Muscle of arm (tissue), 14 donors: ENCODE measurements at places on chromosomes 3 and 15. TPM values are rescaled to one million over a fixed set of nuclear protein-coding genes. Genes with fewer than 3 reads are reported as not detected.
A peak's percentile ranks its signal among the peaks of the same experiment; 100 is the strongest.

- no peak for DNase-seq
Measured at GRCh38 chr15:68218331-68218730, 11.2 kb downstream of the CLN6 start.

- no peak for DNase-seq
Measured at GRCh38 chr3:146425341-146425740, 44.0 kb downstream of the PLSCR2 start.

DNA sequence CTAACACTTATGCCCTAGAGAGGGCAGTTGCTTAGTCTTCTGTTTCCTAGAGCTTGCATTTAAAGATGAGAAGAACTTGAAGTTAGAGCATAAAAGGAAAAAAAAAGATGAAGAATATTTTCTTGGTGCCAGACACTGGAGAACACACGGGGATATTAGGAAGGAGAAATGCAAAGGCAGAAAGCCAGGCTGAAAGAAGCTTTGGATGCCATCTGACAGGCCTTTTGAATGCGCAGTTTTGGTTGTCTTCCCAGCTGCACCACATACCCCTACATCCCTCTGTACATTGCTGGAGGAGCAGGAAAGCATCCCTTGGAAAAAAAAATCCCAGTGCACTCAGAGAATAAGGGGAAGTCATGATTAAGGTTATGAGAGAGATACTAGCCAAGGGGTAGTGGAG lies 378.9 kb downstream of the GAP43 start:
- DNase-seq: no peak

- DNase-seq: no peak
Measured at GRCh38 chr3:38582316-38582715, 67.2 kb downstream of the SCN5A start.

- DNase-seq: no peak
Measured at GRCh38 chr3:37271611-37272010, 97.2 kb upstream of the LRRFIP2 start.

GRCh38 chr3:192366916-192367315 lies 360.4 kb downstream of the FGF12 start:
- no peak for DNase-seq

GRCh38 chr15:74725225-74725774 lies at the start of gene CYP1A1:
CYP1A1 (minus strand) TSS chr15:74725528; CDS start chr15:74723097, 2,431 bp downstream.
- no peak for DNase-seq

GRCh38 chr3:127393131-127393820 lies 105.4 kb upstream of the PRR20G start:
- no peak for DNase-seq

GRCh38 chr3:193096076-193096475 lies 144.9 kb upstream of the PLAAT1 start:
- no peak for DNase-seq

- no peak for DNase-seq
Measured at GRCh38 chr3:185115371-185115770, 37.5 kb downstream of the C3orf70 start.

GRCh38 chr3:134503266-134503665 lies 17.4 kb downstream of the CEP63 start:
- no peak for DNase-seq

DNA sequence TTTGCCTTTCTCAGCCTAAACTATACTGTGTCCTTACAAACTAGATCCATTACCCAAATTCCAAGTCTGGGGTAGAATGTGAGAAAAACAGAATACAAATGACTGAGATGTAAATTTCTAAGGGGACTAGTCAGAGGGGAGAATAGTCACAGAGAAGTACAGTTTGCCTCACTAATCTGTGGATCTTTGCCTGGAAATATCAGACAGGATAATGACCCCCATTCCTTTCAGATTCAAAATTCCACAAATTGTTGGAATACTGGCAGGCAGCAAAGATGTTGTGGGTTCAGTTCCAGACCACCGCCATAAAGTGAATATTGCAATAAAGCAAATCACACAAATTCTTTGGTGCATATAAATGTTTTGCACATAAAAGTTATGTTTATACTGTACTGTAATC lies 762.8 kb upstream of the NR2F2 start:
- DNase-seq: no peak

DNA sequence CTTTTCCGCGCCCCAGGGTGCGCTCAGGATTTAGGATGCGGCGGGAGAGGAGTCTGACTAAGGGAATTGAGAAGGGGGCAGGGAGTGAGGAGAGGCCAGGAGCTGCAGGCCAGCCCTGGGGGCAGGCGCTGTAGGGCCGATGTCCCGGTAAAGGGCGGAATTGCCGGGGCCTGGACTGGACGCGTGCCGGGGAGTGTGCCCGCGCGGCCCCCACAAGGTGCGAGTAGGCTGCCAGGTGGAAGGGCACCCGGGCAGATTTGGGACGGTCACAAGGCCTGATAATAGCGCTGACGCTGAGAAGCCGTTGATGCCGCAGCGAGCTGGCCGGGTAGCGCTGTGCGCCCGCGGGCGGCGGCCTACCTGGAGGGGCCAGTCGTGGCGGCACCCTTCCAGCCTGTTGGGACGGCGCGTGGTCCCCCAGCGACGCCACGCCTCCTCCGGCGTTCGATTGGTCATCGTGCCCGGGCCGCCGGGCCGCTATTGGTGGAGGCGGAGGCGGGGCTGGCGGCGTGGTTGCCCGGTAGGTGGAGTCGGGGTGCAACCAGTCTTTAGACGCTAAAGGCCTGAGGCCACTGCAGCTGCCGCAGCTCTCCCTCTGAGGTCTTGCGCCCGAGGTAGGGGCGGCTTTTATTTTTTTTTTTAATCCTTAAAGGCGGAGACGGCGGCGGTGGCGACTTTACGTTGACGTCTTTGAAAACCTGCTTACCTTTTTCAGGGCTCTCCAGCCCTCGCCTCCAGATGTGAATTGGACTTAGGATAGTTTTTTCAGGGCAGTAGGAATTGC lies 903 bp downstream of the SLC25A38 start:
- DNase-seq: peak; percentile 92

GRCh38 chr15:60223176-60223575 lies 174.6 kb downstream of the ANXA2 start:
- no peak for DNase-seq

GRCh38 chr3:72411126-72411525 lies 437.1 kb downstream of the SHQ1 start:
- no peak for DNase-seq

- no peak for DNase-seq
Measured at GRCh38 chr3:176935194-176935888, 261.9 kb downstream of the TBL1XR1 start.

- no peak for DNase-seq
Measured at GRCh38 chr15:93048759-93049161, 40.3 kb downstream of the RGMA start.

GRCh38 chr3:130491431-130491830 lies 25.5 kb upstream of the COL6A6 start:
- DNase-seq: no peak

GRCh38 chr3:143972505-143973258 lies 1.1 kb downstream of the DIPK2A start:
- DNase-seq: peak; percentile 75

GRCh38 chr3:184812662-184813042 lies 686 bp downstream of the VPS8 start:
- peak; percentile 7 for DNase-seq

- DNase-seq: no peak
Measured at GRCh38 chr15:58053315-58054153, 12.0 kb downstream of the ALDH1A2 start.

GRCh38 chr15:62521396-62521795 lies 356.3 kb upstream of the C2CD4B start:
- no peak for DNase-seq

DNA sequence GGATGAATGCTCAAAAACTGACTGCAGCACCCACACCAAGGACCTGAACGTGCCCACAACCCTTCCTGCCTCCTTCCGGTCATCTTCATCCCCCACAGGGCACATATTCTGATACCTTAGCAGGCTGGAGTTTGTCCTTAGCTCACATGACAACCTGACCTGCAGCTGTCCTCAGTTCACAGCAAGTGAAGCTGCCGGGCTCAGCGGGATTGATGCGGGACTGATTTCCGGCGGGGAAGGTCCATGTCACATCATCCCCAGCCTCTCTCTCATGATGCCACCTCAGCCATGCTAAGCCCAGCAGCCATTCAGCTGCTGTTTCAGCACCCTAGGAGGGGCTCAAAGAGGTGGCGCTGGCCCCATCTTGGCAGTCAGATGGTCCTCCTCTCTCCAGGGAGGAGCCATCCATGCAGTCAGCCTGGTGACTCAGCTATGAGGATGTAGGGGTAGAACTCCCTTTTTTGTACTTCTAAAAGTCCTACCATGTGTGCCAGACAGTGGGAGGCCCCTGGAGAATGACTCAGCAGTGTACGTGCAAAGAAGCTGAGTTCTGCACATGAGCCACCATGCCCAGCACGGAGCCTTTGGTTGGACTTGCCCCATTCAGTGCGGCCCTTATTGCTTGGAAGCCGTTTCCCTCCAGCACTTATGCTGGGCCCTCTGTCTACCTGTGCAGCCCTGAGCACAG lies 9.5 kb downstream of the CA12 start:
- DNase-seq: no peak

DNA sequence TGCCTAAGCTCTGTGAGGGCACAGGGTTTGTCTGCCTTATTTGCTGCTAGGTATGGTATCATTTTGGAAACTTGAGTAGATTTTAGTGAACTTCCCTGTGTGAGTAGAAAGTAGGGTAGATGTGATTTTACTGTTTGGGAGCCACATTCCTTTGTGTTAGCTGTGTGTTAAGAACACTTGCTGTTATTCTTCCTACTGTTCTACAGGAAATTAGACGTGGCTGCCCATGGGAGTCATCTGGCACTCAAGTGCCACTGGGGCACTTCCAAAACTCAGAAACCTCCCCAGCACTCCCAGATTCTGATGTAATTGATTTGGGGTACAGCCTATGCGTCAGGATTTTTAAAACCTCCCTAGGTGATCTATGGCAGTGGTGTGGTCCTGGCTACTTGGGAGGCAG lies 369.9 kb upstream of the C2CD4B start:
- no peak for DNase-seq

GRCh38 chr3:72062017-72062416 lies 277.1 kb upstream of the PROK2 start:
- no peak for DNase-seq

DNA sequence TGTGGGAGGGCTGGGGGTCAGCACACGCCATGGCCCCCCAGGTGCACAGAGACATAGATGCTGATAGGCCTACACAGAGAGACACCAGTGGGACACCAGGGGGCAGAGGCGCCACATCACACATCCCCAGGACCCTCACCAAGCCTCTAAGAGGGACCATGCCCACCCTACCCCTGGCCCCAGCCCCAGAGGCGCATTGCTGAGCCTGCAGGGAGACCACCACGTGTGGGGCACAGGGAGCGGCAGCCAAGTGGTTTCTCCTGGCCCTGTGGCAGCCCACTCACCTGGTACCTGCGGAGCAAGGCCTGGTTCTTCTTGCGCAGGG lies 1.2 kb downstream of the CCDC9B start:
- DNase-seq: no peak

DNA sequence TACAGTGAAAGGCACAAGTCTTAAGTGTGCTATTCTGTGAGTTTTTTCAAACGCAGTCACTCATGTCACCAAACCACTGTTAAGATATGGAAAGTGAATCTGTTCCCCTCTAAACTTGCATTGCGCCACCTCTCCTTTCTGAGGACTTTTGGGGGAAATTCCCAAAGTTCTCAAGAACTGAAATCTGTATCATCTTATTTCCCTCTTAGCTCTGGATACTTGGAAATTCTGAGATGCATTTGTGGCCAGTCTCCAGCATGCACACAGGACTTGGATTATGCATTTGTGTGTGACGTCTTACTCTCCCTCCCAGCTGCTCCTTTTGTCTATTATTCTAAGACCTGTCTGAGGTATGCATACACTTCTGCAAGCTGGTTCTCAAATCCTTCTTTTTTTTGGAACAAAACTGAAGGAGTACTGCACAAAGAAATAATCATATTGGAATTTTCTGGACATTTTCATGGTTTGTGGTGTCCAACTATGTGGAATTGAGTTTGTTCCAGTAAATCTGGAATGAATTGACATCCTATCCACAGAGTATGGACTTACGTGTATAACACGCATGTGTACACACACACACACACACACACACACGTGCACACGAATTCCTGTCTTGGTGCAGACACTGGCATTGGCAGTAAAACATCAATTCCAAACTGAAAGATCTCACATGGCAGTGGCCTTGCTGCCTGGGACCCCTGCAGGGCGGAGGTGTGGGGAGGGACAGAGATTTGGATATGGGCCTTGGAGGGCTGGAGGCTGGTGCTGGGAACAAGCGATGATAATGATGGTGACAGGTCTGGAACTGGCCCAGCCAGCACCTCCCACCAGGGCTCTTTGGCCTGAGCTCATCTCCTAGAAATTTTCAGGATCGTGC lies 8.2 kb upstream of the LCTL start:
- peak; percentile 90 for DNase-seq

DNA sequence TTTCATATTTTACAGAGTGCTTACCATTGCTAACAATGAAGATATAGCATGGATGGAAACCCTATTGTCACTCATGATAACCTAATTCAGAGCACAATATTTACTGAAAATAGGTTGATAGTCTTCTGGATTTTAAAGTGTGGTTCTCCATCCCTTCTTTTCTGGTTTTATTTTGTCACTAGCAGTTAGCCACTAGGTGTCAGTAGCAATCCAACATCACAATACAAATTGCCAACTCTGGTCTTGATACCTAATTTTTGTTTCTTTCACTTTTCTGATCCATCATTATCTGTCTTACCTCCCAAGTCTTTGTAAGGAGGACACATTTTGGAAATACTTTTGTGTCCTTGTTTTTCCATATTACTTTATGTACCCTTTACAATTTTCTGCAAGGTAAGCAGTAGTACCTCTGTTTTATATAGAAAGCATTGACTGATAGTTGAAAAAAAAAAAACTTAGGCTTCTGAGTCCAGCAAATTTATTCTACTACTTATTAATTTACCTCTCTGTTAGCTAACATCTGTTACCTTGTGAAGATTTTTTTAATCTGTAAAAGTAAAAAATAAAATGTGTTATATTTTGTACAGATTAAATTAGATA lies 28.3 kb upstream of the CRYBG3 start:
- DNase-seq: peak; percentile 67

- DNase-seq: no peak
Measured at GRCh38 chr3:152206243-152206760, 62.4 kb upstream of the MBNL1 start.

DNA sequence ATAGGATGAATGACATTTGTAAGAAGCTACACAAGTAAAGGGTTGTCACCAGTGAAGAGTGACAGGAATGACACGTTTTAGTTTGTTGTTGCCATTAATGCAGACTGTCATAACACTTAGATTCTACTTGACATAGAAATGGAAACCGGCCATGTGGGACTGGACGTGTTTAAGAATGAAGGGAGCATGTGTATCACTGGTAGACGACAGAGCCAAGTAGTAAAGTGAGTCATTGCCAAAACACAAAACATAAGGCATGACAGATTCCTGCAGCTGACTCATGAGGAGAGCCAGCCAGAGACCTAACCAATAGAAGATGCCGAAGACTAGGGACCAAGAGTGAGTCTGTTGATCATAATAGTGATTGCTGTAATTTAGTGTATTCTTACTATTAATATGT lies 106.2 kb upstream of the PLAAT1 start:
- DNase-seq: peak; percentile 30

The HIGD1A gene
- 89.4 TPM for polyA plus RNA-seq

The SYNPR gene
- polyA plus RNA-seq: not detected

The GCSAM gene
- polyA plus RNA-seq: 0.75 TPM

The AGBL1 gene
- 9.7 TPM for polyA plus RNA-seq

The ATP13A5 gene
- 1.8 TPM for polyA plus RNA-seq

The TMEM212 gene
- polyA plus RNA-seq: 0.36 TPM

The AP2M1 gene
- 199 TPM for polyA plus RNA-seq

The SLC6A20 gene
- 0.11 TPM for polyA plus RNA-seq

The CISH gene
- polyA plus RNA-seq: 21.0 TPM

The SLCO3A1 gene
- not detected for polyA plus RNA-seq

The HCN4 gene
- not detected for polyA plus RNA-seq

The CHDH gene
- polyA plus RNA-seq: 0.95 TPM

The GPR87 gene
- not detected for polyA plus RNA-seq

The RPL29 gene
- 2,744 TPM for polyA plus RNA-seq

The TIMMDC1 gene
- 76.3 TPM for polyA plus RNA-seq

The CACNA2D2 gene
- polyA plus RNA-seq: 8.4 TPM
